Hematopoietic multipotent progenitor cell (in vitro differentiated cells): ENCODE measurements at places on chromosomes 11 and 22. TPM values are rescaled to one million over a fixed set of nuclear protein-coding genes. Genes with fewer than 3 reads are reported as not detected.

DNA sequence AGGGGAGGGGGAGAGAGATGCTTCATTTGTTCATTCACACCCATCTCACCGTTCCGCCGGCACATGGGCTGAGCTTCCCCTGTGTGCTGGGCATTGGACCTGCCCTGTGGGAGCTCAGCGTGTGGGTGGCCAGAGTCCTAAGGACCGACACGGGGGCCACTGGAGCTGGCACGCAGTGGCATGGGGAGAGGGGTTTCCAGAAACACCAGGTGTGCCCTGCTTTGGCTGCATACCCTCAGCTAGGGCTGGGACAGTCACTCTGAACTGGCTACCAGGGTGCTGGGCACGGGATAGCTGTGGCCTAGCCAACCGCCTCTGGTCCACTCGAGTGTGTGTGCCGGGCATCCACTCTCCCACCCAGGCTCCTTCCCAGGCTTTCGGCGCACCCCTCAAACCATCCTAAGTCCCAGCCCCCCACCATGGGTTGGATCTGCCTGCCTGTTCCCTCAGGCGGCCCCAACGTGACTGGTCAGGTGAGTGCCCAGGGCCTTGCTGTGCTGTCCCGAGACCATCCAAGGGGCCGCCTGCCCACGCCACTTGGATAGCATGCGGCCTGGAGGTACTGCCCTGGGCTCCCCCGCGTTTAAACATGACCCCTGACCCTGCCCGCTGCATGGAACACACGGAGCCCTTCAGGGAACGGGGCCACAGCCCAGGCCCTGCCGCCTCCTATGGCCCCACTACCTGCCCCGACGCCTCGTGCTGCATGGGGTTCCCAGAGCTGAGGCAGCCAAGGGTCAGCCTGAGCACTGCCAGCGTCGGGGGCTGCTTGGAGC is 51.6 kb upstream of the LINC01488 start:
- no peak for DNase-seq

OOSP3 gene
- total RNA-seq, result not detected

FGF3 gene
- total RNA-seq, result not detected

LRRN4CL gene
- 0.27 TPM for total RNA-seq

OR51B2 gene
- 0.27 TPM for total RNA-seq

GRCh38 chr22:45776313-45776585 is 104.6 kb downstream of the ATXN10 start:
- no peak for DNase-seq

DNA sequence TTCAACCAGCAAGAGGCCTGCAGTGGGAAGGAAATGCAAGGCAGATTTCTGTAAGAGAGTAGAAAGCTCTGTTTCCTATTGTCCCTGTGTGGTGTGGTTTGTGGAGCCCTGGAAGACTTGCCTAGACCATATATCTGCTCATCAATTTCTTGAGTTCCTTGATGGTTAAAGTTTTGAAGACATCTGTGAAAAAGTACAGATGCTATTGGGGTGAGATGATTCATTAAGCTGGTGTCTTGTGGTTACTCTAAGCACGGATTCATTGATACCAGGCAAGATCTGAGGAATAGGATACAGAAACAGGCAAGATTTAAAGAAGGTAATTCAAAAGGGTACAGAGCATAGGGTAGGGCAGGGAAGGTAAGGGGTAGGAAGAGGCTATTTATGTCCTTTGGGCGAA is 275.8 kb upstream of the SESN3 start:
- DNase-seq, result no peak

DNA sequence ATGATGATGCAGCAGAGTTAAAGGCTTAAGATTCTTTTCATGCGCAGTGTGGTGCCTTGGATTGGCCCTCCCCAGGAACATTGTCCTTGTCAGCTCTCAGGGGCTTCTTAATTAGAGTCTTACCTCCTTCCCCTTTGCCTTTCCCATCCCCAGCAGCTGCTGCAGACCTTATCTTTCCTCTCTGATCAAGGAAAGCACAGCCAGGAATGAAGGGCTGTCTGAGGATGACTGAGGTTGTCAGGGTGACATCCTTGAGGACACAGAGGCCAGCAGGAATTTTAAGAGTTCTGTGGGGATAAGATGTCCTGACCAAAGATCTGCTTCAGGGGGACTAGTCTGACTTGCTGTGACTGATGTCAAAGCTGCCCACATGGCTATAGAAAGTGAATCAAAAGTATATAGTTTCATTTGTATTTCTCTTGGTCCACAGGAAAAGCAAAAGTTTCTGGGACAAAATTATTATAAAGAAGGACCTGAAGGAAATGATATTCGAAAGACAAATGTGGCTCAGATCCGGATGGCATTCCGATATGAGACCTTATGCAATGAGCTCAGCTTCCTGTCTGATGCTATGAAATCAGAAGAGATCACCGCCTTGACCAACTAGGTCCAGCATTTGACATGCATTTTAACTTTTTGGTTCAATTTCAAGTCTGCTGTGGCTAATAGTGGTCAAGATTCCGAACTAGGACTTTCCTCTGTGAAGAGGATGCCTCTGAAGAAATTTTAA is 35.5 kb downstream of the RNF141 start:
- no peak for DNase-seq

- DNase-seq, result no peak
Measured at GRCh38 chr11:27255447-27255828, 107.6 kb downstream of the CCDC34 start.

NEU3 gene
- 39.0 TPM for total RNA-seq

B3GAT1 gene
- total RNA-seq, result under 0.01 TPM

LRRC10B gene
- total RNA-seq, result under 0.01 TPM

OR51I1 gene
- total RNA-seq, result 1.3 TPM

- DNase-seq, result no peak
Measured at GRCh38 chr11:12377106-12377823, at the start of gene PARVA. Gene PARVA (plus strand): TSS chr11:12377571. CDS start chr11:12377648, 77 bp downstream.

- DNase-seq, result no peak
Measured at GRCh38 chr22:37126882-37127281, 17.4 kb upstream of the TMPRSS6 start.

DNA sequence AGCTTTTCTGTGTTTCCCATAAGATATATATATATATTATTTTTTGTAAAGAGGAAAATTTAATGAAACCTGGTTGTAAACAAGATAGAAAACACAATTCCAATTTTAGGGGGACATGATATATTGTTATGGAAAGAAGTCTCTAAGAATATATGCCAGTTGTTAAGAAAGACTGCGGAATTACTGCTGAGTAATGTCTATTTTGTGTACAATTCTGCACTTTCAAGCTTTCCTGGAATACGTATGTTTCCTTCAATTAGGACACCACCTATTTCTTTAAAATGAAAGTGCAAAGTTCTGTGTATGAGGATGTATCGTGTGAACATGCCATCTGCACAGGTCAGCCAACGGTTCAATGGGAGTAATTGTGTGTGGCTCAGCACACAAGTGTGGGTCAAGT is 760.2 kb downstream of the BRD1 start:
- DNase-seq, result no peak

- peak; percentile 9 for DNase-seq
Measured at GRCh38 chr11:124150684-124151083, 32.5 kb upstream of the OR10D3 start.

- DNase-seq, result no peak
Measured at GRCh38 chr11:64360448-64360921, 1.5 kb downstream of the RPS6KA4 start.

DNA sequence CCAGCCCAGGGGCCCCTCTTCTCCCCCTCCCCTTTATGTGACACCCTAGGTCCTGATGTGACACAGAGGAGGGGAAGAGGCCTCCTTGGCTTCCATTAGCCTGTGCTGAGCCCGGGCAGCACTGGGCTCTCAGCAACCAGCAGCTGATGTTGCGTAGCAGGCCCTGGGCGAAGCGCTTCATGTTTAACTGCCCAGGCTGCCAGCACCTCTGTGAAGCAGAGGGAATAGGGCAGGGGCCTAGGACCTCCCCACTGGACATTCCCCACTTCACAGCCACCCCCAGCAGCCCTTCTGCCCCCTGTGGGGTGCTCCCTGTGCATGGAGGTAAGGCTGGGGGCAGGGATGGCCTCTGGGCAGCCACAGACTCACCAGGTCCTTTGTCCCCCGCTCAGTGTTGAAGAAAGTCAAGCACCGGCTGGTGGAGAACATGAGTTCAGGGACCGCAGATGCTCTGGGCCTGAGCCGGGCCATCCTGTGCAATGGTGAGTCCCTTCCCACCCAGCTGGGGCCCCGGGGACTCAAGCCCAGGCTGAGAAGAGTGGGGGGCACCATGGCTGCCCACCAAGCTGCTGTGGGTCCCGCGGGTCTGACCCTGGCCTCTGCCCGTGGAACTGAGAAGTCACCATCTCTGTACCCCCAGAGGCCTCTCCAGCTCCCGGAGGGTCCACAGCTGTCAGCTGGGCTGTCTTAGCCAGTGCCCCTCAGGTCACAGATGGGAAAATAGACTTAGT is 11.6 kb downstream of the PICK1 start:
- DNase-seq, result no peak

SYT12 gene
- total RNA-seq, result under 0.01 TPM

GRCh38 chr22:44496305-44496704 is 1.7 kb downstream of the RTL6 start:
- no peak for DNase-seq

DNA sequence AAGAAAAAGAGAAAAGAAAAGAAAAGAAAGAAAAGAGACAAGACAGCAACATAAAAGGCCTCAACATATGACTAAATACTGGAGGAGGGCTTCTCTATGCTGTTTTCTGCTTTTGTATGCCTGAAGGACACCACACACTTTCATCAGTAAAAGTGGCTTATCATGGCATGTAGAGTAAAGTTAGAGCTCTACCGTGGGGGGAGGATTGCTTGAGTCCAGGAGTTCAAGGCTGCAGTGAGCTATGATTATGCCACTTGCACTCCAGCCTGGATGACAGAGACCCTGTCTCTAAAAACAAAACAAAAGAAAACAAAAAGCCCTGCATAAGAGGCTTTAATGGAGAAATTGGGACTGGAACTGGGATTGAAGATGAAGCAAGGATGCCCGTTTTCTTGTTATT is 5.7 kb downstream of the PTS start:
- no peak for DNase-seq

DNA sequence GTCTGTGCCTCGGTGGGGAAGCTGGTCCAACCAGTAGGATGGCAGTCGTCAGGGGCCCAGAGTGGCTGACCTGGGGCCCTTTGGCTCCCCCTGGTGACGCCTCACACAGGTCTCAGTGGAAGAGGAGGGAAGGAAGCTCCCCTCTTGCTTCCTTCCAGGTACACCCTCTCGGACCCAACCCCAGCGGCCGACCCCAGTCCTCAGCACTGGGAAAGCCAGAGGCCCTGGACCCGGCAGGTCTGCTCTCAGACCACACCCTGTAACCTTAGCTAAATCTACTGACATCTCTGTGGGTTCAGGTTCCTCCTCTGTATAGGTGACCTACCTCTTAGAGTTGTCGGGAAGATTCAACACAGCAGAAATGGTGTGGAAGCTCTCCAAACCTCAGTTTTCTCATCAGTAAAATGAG is 3.4 kb upstream of the SCUBE1 start:
- peak; percentile 46 for DNase-seq
